ENCODE measurements at places on chromosomes 6 and 20.

GRCh38 chr6:110064744-110065524, 86.8 kb downstream of the GPR6 start:
- no peak for DNase-seq

GRCh38 chr6:158416883-158417759, 104.9 kb downstream of the TULP4 start:
- no peak for DNase-seq

GRCh38 chr6:163648868-163649267, 234.3 kb downstream of the QKI start:
- DNase-seq, result no peak

- no peak for DNase-seq
These were observed 40.0 kb downstream of the PLG start for GRCh38 chr6:160742090-160742489.

DNA sequence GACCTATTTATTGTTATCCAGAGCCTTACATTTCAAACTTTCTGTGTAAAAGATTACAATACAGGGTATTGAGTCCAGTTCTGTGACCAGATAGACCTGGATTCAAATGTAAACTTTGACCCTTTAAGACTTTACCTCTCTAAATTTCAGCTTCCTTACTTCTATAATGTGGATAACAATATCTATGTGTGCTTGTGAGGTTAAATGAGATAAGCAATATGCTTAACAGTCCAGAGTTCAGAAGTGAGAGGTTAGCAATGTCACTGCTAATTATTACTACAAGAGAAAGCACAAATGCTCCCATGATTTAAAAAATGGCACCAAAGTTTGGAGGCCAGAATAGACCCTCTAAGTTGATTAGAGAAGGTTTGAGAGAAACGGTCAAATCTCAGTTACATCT, 27.5 kb downstream of the EPB41L2 start:
- no peak for DNase-seq

- DNase-seq, result no peak
These were observed 99.6 kb upstream of the DST start for GRCh38 chr6:56742122-56742791.

DNA sequence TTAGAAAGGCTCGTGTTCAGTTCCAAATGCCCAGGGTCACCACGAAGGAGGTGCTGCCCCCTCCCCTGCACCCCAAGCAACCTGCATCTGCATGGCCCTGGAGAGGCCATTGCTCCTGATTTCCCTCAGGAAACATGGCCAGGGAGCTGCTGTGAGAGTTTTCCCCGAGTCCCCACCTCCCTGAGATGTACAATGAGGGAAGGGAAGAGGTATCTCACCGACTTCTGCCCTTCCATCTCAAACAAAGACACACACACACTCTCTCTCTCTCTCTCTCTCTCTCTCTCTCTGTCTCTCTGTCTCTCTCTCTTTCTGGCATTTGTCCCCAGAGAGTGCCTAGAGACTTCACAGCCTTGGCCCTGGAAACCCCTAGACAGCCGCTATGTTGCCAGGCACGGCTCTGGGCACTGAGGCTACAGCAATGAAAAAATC, 120.4 kb downstream of the MRPL14 start:
- DNase-seq, result no peak

- DNase-seq, result no peak
These were observed 63.3 kb downstream of the GNAS-AS1 start for GRCh38 chr20:58787211-58788005.

- no peak for DNase-seq
These were observed 1.7 kb upstream of the PLA2G7 start for GRCh38 chr6:46736906-46737305.

GRCh38 chr20:11235058-11235457, 561.3 kb upstream of the JAG1 start:
- no peak for DNase-seq

DNA sequence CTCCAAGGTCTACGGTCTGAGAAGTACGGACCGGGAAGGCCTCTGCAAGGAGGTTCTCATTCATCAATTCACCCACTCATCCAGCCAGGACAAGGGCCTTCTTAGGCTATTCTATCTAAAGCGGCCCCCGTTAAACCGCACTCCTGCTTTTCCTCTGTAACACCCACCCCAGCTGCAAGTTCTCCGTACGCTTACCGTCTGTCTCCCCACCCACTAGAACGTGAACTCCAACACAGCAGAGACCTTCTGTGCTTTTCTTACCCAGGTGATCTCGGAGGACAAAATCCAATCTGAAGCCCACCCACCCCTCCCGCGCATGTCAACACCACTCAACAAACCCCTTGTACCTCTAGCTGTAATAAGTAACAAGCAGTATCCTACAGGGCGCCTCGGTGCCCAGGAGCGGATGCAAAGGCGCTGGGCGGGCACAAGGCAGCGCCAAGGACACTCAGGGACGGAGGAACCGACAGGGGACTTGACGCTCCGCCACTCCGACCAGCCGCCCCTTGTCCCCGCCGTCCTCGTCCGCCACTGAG, 351 bp downstream of the AURKA start:
- no peak for DNase-seq

DNA sequence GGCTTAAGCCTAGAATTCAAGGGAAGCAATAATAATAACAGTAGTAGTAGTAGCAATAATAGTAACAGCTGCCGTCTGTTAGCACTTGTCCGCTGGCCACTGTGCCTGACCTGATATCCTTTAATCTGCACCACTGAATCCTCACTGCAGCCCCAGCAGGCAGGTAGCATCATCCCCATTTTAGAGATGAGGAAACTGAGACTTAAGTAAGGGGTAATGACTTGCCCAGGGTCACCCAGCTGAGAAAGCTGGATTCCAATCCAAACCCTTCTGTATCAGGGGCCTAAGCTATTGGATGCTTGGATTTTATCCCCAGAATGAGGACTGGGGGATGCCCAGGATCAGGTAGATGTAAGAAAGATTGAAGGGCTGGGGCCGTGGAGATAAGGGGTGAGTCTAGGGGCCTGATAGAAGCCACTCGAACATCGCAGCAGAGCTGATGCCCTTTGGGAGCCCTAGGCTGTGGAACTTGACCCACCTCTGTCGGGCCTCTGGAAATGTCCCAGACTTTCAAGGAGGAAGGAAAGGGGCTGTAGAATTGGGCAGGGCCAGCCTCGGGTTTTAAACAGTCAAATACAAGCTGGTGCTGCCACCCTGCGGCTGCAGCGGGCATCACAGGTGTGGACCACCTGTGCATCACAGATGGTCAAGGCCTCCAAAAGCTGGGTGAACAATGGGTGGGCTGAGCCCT, 102.1 kb upstream of the MYL9 start:
- peak; percentile 70 for DNase-seq

- no peak for DNase-seq
These were observed 308.1 kb upstream of the SPTLC3 start for GRCh38 chr20:12700701-12701100.

DNA sequence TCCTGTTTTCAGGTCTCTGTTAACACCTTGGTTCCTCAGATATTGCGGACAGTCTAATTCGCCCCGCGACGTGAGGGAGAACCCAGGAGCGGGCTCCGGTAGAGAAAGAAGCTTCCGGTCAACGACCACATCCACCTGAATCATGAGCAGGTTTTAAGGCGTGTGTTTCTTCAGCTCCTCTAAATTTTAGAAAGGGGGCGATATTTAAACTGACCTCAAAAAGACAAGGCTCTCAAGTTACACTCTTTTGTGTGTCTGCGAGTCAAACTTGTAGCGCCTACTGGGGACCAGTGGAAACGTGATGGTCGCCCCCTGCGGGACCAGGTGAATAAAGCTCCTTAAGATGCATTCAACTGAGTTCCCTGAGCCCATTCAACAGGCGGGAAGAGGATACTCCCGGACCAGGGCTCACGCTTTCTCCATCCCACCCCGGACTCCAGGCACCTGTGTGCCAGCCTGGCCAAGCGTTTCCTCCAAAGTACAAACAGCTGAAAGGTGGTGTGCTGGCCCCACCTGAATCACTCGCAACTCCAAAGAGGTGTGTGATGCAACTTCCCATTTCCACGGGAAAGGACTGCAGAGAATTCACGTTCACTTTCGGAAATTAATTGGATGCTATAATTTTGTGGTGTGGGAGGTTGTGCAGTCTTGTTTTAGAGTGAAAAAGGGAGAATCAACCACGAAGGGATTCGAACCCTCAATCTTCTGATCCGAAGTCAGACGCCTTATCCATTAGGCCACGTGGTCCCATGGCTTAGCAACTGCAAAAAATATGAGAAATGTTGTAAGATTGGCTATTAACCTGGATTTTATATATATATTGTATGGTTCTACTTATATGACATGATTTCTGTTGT, 17.0 kb downstream of the GPX5 start:
- peak; percentile 57 for DNase-seq

- no peak for DNase-seq
These were observed 11.7 kb downstream of the TMEM244 start for GRCh38 chr6:129849456-129849855.

DNA sequence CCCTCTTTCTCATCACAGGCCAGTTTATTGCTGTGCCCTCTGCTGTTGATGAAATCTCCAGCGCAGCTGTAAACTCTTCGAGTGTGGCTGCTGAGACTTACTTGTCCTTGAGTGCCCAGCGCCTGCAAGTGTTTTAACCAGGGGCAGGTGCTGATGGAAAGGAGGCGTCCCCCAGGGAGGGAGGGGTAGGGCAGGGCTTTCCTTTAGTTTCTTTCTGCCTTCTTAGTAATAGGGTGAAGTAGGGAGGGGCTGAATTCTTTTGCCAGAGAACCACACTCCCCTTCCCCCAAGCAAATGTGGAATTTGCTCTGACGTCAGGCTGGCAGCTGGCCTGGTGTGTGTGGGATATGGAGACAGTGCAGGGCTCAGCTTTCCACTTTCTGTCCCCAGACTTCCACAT, 61.2 kb downstream of the IGF2R start:
- no peak for DNase-seq

DNA sequence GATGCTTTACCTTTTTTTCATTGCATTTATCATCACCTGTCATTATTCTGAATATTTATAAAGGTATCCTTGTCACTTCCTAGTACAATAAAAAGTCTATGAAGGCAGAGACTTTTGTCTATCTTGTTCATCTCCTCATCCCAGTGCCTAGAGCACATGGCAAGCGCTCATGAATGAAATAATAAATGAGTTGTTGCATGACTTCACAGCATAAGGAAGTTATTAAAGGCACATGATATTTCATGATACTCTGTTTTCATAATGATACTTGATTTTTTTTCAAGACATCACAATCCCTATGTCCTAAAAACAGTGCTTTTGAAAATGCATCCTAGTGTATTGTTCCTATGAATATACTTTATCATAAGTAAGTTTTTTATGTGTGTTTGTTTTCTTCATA, 310.6 kb upstream of the RSPO3 start:
- no peak for DNase-seq

- DNase-seq, result peak; percentile 46
These were observed 31.1 kb upstream of the CST7 start for GRCh38 chr20:24917797-24918578.

DNA sequence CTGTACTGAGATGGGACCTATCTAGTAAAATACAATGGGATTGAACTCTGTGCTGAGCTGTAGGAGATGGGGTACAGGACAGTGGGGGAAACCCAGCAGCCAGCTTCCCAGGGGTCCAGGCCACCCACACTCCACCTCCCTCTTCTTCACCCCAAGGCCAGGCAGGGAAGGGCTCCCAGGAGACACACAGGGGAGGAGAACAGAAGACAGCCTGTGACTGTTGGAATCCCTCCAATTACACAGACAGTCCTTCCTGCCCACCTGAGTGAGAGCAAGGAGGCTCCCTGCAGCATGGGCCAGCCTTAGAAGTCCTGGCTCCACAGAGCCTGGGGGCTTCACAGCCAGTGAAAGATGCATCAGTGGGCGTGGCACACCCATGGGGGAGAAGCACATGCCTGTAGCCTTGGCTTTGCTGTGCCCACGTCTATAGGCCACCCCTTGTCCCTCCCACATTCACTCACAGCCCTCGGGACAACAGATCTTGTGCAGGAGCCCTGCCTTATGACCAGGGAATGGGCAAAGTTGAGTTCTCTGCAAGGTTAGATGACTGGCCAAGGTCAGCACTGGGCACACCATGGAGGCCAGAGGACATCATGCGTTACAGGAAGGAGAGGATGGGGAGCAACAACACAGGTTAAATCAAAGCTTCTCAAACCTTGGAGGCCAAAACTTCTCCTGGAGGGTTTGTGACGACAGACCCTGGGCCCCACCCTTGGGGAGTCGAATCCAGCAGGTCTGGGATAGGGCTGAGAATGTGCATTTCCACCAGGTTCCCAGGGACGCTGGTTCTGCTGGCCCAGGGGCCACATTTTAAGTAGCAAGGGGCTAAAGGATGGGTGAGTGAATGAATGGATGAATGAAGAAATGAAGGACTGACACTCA, 12.3 kb upstream of the CST7 start:
- no peak for DNase-seq

DNA sequence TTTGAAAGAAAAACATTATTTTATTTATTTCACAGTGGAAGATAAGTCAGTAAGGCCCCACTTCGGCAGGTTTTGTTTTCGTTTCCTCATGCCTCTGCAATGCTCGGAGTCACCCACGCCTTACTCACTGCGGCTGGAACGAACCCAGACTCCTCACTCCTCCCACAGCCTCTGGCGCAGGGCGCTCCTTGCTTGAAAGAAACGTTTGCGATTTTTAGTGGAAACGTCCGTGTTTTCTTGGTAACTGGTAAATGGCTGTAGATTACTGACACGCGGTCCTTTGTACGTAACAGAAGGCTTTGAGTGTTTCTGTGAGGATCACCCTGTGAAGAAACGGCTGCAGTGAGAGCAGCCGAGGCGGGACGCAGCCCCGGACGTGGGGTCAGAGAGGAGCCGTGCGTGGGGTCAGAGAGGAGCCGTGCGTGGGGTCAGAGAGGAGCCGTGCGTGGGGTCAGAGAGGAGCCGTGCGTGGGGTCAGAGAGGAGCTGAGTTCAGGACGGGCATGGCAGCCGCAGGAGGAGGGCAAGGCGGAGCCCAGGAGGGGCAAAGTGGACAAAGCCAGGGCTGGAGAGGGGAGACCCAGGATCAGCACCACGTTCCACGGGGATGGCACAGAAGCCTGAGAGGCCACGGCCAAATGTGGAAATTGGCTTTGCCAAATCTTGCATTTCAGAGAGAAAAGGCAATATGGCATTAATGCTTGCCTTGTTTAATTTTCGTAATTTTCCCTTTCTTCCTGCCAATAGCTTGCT, 198.6 kb upstream of the THBS2 start:
- DNase-seq, result no peak

DNA sequence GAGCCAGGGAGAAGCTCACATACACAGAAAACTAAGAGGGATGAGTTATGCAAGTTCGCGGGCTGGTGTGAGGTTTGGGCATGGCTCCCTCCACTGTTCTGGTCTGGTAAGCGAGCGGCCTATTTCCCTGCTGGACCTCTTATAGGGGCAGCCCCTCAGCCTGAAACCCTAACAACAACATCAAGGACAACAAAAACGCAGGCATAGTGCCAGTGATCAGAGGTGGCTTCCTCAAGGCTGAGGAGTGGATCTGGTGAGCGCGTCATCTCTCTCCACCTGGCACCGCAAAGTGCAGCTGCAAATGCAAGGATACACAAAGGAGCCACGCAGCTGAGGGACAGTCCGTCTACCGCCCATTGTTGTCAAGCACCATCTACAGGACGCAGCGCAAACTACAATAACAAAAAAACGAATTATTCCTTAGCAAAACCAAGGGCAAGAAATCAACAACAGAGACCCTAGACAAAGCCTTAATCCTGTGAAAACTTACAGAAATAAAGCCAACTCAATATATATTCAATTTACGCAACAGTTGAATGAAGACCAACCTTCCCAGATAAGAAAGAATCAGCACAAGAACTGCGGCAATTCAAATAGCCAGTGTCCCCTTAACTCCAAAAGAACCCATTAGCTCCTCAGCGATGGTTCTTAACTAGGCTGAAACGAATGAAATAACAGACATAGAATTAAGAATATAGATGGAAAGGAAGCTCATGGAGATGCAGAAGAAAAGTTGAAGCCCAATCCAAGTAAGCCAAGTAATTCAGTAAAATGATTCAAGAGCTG, 9.2 kb upstream of the DEFB110 start:
- DNase-seq, result no peak

- DNase-seq, result no peak
These were observed 541 bp upstream of the IL20RA start for GRCh38 chr6:137045222-137045789.
